PC-9 (cell line): ENCODE measurements at places on chromosomes 12 and 14. TPM values are rescaled to one million over a fixed set of nuclear protein-coding genes. Genes with fewer than 3 reads are reported as not detected.

Gene ITGB7
- 2.4 and 3.3 TPM in 2 replicates for total RNA-seq

Gene NEMF
- total RNA-seq, result 49.7 and 67.6 TPM in 2 replicates

Gene KLRB1
- not detected in 2 replicates for total RNA-seq

Gene SMOC1
- total RNA-seq, result not detected in 2 replicates

Gene SYNDIG1L
- total RNA-seq, result 0.38 and 0.52 TPM in 2 replicates

Gene LETMD1
- total RNA-seq, result 81.9 and 87.4 TPM in 2 replicates

Gene GPR65
- total RNA-seq, result not detected in 2 replicates

- H3K4me1 ChIP-seq, result peaks cover 3% of the 10 kb centered on the region
- DNase-seq, result no peak
- H3K4me3 ChIP-seq, result no peak overlapping the region
- H3K36me3 ChIP-seq, result peaks cover 16% of the 10 kb centered on the region
Measured at GRCh38 chr14:92631098-92631497, 117.3 kb downstream of the LGMN start.

DNA sequence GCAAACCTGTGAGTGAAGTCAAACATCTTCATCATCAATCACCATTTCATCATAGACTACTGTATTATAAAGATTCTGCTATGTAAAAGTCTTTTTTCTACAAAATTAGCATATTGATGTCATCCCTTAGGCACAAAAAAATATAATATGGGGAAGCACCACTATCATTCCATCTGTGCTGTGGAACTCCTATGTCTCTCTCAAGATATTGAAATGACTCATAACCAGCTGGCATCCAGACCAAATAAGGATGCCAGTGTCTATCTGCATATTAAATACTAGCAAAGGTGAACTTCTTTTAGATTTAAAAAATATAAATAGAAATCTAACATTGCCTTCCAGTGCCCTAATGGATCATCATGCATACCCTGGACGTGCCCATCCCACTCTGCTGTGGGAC is 17.9 kb upstream of the DCAF5 start:
- no peak overlapping the region for H3K27ac ChIP-seq
- no peaks in the 10 kb centered on the region for H3K27me3 ChIP-seq
- H3K36me3 ChIP-seq, result no peaks in the 10 kb centered on the region

DNA sequence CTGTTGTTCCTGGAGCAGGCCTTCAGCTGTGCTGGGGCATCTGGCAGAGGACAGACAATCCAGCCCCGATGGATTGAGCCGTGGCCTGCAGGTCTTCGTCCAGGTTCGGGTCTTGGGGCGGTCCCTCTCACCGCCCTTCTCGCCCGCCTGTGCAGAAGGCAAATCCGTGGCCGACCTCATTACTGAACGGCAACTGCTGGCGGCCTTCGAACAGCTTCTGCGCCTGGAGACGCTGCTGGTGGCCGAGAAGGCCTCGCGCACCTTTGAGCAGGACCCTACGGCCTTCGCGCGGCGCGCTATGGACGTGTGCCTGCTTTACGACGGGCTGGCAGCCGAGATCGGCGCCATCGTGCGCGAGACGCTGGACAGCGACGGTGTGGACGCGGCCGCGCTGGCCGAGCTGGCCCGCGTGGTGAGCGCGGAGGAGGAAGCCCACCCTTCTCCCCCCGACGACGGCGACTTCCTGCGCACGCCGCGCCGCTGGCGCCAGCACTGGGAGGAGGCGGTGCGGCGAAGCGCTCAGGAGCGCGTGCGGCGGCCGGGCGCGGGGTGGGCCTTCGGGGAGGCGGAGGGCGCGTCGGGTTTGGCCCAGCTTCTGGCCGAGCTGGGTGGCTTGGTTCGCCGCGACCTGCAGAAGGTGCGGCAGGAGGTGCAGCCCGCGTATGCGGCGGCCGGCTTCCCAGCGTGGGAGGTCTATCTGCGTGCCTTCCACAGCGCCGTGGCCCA is 7.6 kb downstream of the EXOC3L4 start:
- H3K27ac ChIP-seq, result no peak overlapping the region
- no peak overlapping the region for H3K4me3 ChIP-seq
- no peaks in the 10 kb centered on the region for H3K36me3 ChIP-seq

GRCh38 chr12:127723251-127723650 is 543.7 kb upstream of the TMEM132C start:
- no peak overlapping the region for H3K27ac ChIP-seq
- DNase-seq, result no peak
- H3K27me3 ChIP-seq, result peaks cover 4% of the 10 kb centered on the region; the same call in 1 of the 2 replicates
- no peaks in the 10 kb centered on the region for H3K4me1 ChIP-seq

GRCh38 chr14:87869619-87870583 is 123.1 kb downstream of the GALC start:
- H3K4me1 ChIP-seq, result no peaks in the 10 kb centered on the region
- no peak overlapping the region for H3K4me3 ChIP-seq
- H3K36me3 ChIP-seq, result no peaks in the 10 kb centered on the region
- no peak overlapping the region for H3K27ac ChIP-seq
- H3K27me3 ChIP-seq, result no peaks in the 10 kb centered on the region

- no peak overlapping the region for H3K27ac ChIP-seq
- H3K27me3 ChIP-seq, result no peaks in the 10 kb centered on the region
- H3K36me3 ChIP-seq, result no peaks in the 10 kb centered on the region
- H3K4me3 ChIP-seq, result no peak overlapping the region
- DNase-seq, result no peak
- H3K4me1 ChIP-seq, result peaks cover 21% of the 10 kb centered on the region
Measured at GRCh38 chr12:91985002-91985787, 160.5 kb downstream of the BTG1 start.

DNA sequence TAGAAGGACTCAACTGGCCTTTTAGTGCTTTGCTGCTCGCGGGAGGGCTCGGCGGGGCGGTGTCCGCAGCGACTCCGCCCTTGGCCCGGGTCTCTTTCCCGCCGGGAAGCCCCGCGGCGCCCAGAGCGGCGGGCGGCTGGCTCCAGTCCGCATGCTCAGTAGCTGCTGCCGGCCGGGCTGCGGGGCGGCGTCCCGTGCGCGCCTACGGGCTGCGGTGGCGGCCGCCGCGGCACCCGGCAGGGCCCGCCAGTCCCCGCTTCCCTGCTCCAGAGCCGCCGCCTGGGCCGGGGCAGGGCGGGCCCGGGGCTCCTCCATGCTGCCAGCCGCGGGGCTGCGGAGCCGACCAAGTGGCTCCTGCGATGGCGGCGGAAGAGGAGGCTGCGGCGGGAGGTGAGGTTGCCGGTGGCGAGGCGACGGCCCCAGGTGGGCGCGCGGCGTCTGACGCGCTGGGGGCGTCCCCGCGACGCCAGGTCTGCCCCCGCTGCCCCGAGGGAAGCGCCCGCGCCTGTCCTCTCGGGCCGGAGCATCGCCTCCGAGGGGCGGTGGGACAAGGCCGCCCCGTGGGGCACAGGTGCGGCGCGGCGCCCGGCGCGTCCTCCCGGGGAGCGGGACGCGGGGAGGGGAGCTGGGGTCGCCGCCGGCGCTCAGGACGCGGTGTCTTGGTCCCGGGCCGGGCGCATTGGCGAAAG is at the start of gene BMAL2:
Gene BMAL2 (plus strand): TSS at position 123 of the 689 bp plus-strand sequence. CDS start 237 bp downstream, at position 360.
- peak within 1 kb of the TSS; percentile 93 for H3K27ac ChIP-seq
- H3K4me1 ChIP-seq, result peaks cover 68% of the 10 kb centered on the region
- peak within 1 kb of the TSS; percentile 80 for H3K4me3 ChIP-seq
- no peaks in the 10 kb centered on the region for H3K27me3 ChIP-seq
- no peak for DNase-seq
- H3K36me3 ChIP-seq, result no peaks in the 10 kb centered on the region

DNA sequence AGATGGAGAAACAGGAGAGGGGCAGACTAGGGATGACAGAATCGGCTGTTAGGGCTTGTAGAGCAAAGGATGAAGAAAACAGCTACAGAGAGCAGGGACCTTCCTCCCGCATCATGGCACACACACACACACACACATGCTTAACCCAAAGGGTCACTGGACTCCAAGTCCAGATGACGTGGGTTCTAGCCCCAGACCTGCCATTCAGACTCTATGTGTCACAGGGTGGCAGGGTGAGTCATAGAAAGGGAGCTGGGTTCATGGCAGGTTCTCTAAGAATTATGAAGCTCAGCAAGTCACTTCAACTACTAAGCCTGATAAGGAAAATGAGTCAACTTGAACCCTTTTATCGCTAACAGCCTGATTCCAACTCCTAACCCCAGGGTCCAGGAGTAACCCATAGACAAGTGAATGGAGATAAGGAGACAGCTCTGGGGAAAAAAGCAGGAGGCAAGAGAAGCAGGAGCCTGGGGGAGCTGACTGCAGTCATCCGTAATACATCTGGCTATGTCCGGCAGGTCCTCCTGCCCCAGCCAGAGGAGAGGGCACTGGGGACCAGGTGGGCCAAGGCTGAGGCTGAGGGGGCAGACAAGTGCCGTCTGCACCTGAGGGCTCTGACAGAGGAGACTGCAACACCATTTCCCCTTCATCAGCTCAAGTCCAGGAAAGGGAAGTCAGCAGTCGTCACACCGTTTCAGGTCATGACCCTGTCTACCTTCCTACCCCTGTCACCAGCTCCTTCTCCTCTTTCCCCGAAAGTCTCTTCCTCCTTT is 3.6 kb upstream of the TNFRSF1A start:
- peak overlapping the region; percentile 48 for H3K27ac ChIP-seq
- peaks cover 43% of the 10 kb centered on the region for H3K4me1 ChIP-seq
- H3K36me3 ChIP-seq, result 0 out of 2 replicates have a peak, but pooled peaks cover 9% of the 10 kb centered on the region
- DNase-seq, result peak; percentile 87
- H3K4me3 ChIP-seq, result no peak overlapping the region

GRCh38 chr12:107396991-107397390 is 288.6 kb upstream of the PWP1 start:
- H3K4me1 ChIP-seq, result peaks cover 41% of the 10 kb centered on the region
- peak overlapping the region; percentile 76 for H3K27ac ChIP-seq
- H3K36me3 ChIP-seq, result no peaks in the 10 kb centered on the region
- peak; percentile 72 for DNase-seq
- 0 out of 2 replicates have a peak overlapping the region, but pooled peaks have one; percentile 9 for H3K4me3 ChIP-seq

DNA sequence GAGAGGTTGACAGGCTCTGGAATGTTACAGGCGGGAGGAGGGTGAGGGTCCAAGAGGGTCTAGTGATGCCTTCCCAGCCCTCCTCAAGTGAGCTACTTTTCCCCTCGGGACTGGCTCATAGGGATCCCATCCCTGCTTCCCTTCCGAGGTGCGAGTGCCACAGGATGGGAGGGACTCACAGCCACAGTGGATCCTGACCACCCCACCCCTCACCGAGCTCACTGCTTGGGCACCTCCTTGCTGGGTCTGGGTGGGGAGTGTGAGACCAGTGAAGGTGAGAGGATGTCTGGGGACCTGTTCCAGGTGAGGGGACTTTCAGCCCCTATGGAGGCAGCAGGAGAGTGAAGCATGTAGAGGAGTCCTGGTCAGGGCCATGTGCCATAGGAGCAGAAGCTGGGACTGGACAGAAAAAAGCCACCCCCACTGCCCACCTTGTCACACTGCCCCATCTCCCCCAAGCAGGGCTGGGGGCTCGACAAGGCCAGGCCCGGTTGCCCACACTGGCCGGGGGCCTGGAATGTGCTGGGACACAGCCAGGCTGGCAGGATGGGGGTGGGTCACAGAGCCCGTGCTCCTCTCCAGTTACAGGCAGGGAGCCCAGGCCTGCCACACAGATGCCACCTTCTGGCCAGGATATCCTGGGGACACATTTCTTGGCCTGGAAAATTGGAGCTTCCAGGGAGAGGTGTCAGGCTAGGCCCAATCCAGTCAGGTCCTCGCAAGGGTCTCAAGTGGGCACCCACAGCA is 1.7 kb upstream of the TNS2 start:
- H3K27me3 ChIP-seq, result no peaks in the 10 kb centered on the region
- peak overlapping the region; percentile 36 for H3K27ac ChIP-seq
- H3K4me1 ChIP-seq, result peaks cover 32% of the 10 kb centered on the region
- DNase-seq, result peak; percentile 70

DNA sequence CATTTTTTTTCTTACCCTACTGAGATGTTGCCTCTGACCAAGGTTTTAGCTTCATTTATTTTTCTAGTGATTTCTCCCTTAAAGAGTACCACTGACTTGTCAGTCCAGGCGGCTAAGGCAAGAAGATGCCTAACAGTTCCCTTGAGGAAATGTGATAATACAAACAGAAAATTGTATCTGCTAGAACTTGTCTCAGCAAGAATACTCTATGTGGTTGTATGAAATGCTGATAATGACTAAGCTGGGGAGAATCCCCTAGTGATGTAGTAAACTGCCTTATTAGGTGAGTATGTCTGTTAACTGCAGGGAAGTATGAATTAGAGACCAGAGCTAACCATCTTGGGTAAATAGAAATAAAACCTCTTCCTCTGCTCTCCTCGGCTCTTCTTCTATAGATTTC is 6.7 kb downstream of the C12orf54 start:
- no peak for DNase-seq
- no peaks in the 10 kb centered on the region for H3K4me1 ChIP-seq
- H3K27me3 ChIP-seq, result peaks cover 64% of the 10 kb centered on the region
- H3K36me3 ChIP-seq, result no peaks in the 10 kb centered on the region
